CD4-positive, alpha-beta T cell treated with Interleukin-2 at 100 ng/mL for 4 hours (primary cell): ENCODE measurements at places on chromosomes 13 and 19.

- DNase-seq, result no peak
These were observed 21.5 kb downstream of the STARD13 start for GRCh38 chr13:33263976-33264619.

- peak; percentile 85 for DNase-seq
These were observed 8.6 kb upstream of the TYK2 start for GRCh38 chr19:10388957-10389356.

DNA sequence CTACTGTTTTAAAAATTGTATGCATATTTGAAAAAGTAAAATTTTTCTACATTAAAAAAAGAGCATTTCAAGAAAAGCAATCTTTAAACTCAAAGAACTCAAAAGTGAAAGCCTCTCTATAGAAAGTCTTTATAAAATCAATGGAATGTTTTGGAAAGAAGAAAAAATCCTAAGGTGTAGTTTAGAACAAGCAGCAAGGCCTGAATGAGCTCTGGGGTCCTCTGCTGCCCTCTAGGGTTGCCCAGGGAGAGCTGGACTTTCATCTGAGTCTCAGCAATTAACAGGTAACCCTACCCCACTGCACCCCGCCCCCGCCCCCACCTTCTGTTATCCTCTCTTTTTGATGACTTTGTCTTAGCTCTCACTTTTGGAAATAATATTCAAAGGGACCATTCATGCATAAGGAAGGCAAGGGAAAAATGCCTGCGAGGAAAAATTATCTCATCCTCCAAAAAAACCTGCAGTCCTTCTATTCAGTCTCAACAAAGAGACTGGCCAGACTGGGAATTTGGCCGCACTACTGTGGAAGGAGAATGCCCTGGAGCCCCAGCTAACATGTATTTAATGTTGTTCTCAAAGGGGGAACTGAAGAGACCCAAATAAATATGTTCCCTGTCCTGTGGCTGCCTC is 24.1 kb downstream of the SLC25A30 start:
- DNase-seq, result peak; percentile 53

GRCh38 chr19:4098493-4098892 is 25.4 kb downstream of the MAP2K2 start:
- DNase-seq, result no peak

GRCh38 chr13:61695147-61695546 is 279.5 kb upstream of the PCDH20 start:
- no peak for DNase-seq

GRCh38 chr19:50646074-50646807 is 3.0 kb upstream of the C19orf81 start:
- DNase-seq, result no peak

- no peak for DNase-seq
These were observed 178.0 kb upstream of the KL start for GRCh38 chr13:32837973-32838927.

- no peak for DNase-seq
These were observed 12.0 kb upstream of the NUMBL start for GRCh38 chr19:40702337-40703012.

- peak; percentile 82 for DNase-seq
These were observed 3.3 kb downstream of the LYL1 start for GRCh38 chr19:13099073-13099999.

GRCh38 chr19:734716-735115 is 16.2 kb upstream of the MISP start:
- no peak for DNase-seq

GRCh38 chr13:89486065-89486464 is 1814.9 kb downstream of the SLITRK5 start:
- DNase-seq, result no peak

- peak; percentile 70 for DNase-seq
These were observed 8.2 kb upstream of the MEIS3 start for GRCh38 chr19:47427241-47428176.

- no peak for DNase-seq
These were observed 120.6 kb upstream of the GPR12 start for GRCh38 chr13:26881154-26881553.

- DNase-seq, result no peak
These were observed at the start of gene PRMT1 for GRCh38 chr19:49677231-49677900. Gene PRMT1 (plus strand): TSS chr19:49677271. CDS start chr19:49677281, 10 bp downstream.

DNA sequence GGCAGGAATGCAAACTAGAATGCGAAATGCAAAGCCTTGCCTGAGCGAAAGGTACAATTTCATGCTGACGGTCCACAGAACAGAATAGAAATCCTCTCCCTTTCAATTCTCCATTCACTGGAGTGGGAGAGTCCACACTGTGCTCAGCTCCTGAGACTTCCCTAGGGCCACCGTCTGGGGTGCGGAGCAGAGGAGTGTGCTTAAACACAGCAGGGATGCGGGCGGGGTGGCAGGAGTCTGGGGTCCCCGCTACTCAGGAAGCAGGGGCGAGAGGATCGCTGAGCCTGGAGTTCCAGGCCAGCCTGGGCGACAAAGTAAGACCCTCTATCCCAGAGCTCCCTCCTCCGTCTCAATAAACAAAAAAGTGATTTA is 552 bp upstream of the ZNF816 start:
- no peak for DNase-seq

- DNase-seq, result no peak
These were observed 346.6 kb downstream of the TSHZ3 start for GRCh38 chr19:31002518-31003244.

GRCh38 chr19:42090672-42091071 is 14.7 kb downstream of the ZNF574 start:
- no peak for DNase-seq

- no peak for DNase-seq
These were observed 69.2 kb downstream of the DIAPH3 start for GRCh38 chr13:60094385-60095088.

DNA sequence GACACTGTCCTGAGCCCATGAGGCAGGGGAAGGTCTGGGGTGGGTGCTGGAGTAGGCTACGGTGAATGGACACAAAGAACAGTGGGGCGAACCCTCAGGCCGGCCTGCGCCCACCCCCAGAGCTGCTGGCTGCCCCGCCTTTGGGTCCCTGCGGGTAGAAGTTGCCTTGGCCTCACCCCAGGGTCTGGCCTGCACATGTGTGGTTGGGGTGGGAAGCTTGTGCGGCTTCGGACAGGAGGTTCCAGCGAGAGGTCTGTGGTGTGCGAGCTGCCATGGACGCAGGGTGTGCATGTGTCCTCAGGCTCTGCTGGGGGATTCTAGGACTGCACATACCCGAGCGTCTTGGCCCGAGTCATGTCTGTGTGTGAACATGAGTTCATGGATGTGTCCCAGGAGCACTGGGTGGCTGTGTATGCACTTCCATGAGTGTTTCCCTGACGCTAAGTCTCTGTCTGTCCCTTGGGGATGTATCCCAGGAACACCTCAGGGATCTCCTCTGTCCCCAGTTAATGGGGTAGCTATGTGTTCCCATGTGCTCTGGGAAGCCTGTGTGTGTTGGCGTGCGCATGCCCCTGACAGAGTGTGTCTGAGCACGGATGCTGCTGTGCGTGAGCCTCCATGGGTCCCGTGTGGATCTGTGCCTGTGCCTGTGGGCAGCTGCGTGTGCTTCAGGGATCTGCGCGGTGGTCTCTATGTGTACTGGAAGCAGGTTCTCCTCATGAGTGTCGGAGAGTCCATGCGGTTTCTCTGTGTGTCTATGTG is 20.8 kb upstream of the POU2F2 start:
- DNase-seq, result no peak

DNA sequence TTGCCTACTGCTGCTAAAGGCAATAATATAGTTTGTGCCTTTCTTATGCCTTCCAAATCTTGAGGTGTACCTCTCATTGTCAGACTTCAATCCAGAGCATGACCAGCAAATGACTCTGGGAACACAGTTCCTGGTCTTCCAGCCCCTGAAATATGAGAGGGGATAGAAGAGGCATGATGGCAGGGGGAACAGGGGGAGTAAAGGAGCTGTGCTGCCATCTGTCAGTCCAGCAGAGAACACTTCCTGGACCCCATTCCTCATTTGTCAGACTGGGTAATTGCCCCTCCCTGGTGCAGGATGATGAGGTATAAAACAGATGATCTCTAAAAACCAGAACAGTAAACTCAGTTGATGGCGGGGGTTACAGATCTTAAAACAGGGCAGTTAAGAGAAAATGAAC is 618.7 kb downstream of the DIAPH3 start:
- no peak for DNase-seq

DNA sequence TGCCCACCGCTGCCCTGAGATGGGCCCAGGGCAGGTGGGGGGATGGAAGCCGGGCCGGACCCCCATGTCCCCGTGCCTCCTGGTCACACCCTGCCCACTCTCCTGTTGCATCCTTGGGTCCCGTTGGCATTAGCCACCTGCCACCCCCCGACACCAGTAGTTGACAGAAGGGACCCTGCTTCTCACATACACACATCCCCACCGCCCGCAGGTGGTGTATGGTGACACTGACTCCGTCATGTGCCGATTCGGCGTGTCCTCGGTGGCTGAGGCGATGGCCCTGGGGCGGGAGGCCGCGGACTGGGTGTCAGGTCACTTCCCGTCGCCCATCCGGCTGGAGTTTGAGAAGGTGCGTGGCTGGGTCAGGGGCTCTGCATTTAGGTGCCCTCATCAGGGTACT is 5.2 kb upstream of the SPIB start:
- no peak for DNase-seq

DNA sequence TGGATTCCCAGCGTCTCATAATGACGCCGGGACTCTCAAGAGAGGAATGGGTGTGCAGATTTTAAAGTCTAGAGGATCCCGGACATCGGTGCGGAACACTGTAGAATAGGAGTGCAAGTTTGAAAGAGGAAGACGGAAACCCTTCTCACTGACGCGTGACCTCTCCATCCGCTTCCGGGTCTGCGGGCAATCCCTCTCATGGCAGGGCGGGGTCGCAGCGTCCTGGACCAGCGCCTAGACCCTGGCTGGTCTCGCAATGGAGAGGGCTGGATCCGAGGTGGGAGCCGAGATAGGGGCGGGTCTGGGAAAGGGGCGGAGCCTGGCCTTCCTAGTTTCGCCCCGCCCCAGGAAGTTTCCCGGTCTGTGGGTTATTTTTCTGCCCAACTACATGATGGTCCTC is 4.6 kb upstream of the ZNF845 start:
- no peak for DNase-seq

GRCh38 chr13:50144246-50145160 is 129.3 kb downstream of the KCNRG start:
- DNase-seq, result no peak

DNA sequence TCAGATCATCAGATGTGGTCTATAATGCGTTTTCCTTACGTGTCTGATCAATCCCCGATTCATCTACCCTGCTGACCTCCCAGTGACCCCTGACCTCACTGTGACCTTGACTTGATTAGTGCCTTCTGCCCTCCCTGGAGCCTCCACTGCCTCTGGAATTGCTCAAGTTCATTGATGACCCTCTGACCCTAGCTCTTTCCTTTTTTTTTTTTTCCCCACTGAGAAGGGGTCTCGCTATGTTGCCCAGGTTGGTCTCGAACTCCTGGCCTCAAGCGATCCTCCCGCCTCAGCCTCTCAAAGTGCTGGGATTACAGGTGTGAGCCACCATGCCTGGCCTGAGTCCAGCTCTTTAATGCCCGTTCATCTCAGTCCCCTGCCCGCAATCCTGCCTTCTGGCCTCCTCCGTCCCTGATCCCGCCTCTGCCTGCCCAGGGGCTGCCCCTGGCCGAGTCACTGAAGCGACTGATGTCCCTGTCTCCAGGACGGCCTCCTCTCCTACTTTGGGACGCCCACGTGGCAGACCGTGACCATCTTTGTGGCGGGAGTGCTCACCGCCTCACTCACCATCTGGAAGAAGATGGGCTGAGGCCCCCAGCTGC is 4.0 kb upstream of the FTL start:
- no peak for DNase-seq

DNA sequence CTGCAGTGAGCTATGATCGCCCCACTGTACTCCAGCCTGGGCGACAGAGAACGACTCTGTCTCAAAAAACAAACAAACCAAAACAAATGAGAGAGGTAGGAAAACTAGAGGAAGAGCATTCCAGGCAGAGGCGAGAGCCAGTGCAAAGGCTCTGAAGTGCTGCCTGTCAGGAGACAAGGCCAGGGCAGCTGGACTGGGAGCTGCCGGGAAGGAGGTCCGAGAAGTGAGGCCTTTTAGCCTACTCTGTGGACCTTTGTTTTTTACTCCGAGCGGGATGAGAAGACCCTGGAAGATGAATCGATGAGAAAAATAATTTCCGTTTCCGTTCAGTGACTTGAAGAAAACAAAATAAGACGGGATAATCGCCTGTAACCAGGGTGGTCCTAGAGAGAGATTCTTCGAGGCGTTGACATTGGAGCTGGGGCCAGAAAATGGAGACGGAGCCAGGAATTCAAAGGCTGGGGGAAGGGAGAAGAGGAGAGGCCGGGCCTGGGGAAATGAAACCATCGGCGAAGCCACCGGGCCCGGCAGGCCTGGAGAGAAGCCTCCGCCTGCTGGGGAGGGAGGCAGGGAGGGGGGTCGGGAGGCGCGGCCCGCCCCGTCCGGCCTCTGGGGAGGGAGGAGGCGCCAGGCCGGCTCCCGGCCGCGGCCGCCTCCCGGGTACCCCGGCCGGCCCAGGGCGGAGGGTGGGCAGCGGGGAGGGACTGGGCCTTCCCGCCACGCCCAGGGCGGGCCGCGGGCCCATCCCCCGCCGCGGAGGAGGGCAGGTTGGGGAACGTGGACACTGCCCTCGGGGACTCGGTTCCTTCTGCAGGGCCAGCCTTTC is 7.8 kb upstream of the SERTAD1 start:
- peak; percentile 40 for DNase-seq

DNA sequence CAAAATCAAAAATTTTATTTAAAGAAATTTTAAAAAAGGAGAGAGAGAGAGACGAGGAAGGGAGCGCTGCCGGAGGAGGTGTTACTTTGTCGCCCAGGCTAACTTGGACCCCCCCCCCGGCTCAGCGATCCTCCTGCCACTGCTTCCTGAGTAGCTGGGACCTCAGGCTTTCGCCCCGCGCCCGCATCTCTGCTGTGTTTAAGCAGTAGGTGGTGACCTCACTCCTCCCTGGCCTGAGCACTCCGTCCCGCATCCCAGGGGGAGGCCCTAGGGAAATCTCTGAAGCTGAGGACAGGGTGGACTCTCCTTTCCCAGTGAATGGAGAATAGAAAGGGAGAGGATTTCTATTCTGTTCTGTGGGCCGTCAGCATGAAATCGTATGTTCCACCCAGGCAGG is 485 bp upstream of the ZNF845 start:
- peak; percentile 5 for DNase-seq

DNA sequence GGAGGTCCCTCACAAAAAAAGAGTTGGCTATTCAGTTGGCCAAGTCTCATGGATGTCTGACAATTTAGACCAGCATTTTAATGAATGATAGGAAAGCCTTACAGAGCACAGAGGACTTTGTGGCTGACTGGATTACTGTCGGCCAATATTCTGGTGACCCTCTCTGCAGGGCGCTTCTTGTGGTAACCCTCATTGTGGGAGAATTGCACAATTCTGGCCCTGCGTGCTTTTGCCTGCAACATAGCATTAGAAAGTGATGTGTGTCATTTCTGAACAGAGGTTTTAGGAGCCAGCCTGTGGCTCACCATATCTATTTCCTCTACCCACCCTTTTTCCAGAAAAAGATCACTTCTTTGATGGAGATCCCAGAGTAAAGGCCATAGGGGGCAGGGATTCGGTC is 71.4 kb downstream of the EFNB2 start:
- no peak for DNase-seq

- DNase-seq, result no peak
These were observed 62.8 kb upstream of the DIAPH3 start for GRCh38 chr13:60226507-60226906.
